Stimulated activated CD8-positive, alpha-beta memory T cell treated with anti-CD3 and anti-CD28 coated beads, Interleukin-4, amount 100 ng/mL, for 1 hour (primary cell): ENCODE measurements at places on chromosomes 13 and 19.

GRCh38 chr13:96398486-96398885, 308.6 kb downstream of the HS6ST3 start:
- DNase-seq = no peak

- no peak for DNase-seq
These were observed 27.1 kb downstream of the MBNL2 start for GRCh38 chr13:97249093-97249795.

GRCh38 chr19:49150106-49150943, 4.9 kb downstream of the HRC start:
- DNase-seq = no peak

DNA sequence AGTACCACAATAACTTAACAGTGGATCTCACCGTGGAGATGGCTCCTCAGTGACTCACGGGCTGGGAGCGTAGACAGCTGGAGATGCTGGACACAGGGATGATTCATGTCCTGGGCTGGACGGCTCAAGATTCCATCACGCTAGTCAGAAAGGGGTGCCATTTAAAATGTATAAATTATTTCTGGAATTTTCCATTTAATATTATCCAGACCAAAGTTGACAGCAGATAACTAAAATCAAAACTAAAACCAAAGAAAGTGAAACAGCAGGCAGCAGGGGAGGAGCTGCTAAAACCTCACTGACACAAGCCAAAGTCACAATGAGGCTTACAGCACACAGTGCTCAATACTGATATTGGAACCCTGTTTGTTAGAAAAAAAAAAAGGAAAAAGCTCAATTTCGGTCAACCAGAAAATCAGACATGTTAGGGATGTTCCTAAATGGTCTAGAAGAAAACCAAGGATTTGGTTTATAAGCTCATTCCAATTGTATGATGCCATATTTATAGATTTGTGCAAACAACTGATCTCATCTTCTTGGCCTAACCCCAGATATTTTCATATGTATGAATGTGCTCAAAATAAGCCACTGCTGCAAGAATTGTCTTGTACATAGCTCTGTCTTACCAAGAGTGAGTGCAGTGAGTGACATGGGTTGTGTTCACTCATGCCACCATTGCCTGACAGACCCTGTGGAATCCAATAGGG, 111.8 kb downstream of the SACS start:
- DNase-seq = no peak

DNA sequence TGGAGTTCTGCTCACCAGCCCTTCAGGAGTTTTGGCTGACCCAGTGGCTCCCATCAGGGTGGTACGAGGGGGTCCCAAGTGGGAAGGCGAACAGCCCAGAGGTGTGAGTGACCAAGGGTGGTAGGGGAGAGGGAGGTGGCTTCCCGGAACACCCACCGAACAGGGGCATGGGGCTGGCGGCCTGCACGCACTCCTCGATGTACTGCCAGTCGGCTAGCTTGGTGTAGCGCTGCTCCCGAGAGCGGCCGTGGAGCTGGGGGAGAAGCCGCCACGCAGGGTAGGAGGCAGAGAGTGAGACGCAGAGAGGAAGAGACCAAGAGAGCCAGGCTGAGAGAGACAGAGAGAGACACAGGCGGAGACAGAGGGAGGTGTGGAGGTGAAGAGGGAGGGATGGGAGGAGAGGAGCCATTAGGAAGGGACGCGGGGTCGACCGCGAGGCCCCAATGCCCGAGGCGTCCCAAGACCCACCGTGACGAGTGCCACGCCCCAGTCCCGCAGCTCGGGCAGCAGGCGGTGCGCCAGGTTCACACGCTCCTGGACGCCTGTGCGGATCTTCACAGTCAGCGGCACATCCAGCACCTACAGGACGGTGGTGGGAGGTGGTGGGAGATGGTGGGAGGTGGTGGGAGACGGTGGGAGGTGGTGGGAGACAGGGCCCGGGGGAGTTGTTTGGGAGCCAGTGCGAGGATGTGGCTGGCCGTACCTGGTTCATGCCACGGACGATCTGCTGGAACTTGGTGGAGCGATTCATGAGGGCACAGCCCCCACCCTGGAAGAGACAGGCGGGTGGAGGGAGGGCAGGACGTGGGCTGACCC, 2.3 kb upstream of the PRR22 start:
- DNase-seq = no peak

- no peak for DNase-seq
These were observed 74.4 kb upstream of the ZNF599 start for GRCh38 chr19:34847393-34847792.

GRCh38 chr13:25489238-25489637, 117.5 kb downstream of the ATP8A2 start:
- DNase-seq = no peak

DNA sequence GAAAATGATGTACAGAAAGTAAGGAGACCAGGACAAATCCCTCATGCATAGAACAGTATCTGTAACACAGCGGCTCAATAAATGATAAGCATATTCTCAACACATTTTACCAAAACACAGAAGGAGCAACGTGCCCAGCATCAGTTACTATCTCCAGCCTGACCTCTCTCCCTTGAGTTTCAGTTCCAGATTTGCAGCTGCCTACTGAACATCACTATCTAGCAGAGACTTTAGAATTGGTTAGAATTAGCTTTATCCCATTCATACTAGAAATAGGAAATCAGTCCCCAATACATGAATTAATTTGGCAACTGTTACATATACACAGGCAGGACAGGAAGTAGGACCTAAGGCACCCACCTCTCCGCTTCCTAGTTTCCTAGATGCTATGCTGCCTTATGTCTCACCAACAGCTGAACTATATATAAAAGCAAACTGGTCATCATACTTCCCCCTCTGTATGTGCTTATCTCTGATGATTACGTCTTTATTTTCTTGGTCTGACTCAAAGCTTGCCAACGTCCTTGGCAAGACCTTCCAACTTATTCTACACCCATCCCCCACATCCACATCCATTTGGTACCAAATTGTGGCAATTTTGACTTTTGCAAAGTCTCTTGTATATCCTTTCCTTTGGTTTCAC, 61.1 kb downstream of the SACS start:
- no peak for DNase-seq

DNA sequence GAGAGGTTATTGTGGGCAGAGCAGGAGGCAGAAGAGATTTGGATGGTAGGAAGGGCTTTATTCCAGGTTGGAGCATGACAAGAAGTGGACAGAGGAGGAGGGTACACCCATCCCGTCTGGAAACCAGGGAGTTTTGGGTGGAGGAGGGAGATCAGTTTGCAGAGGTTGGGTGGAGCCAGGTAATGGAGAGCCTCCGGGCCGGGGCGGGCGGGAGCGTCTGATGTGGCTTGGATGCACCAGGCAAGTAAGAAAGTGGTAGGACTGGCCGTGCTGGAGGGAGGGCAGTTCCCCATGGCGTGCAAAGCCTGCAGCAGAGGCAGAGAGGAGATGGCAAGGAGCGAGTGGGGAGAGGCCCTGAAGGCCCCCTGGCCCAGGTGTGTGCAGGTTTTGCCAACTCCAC, 10.9 kb downstream of the IGFLR1 start:
- no peak for DNase-seq
